Activated CD8-positive, alpha-beta memory T cell treated with anti-CD3 and anti-CD28 coated beads for 1 hour (primary cell): ENCODE measurements at places on chromosomes 12 and 14.

GRCh38 chr14:43765474-43765873 lies 741.6 kb downstream of the FSCB start:
- DNase-seq = no peak

DNA sequence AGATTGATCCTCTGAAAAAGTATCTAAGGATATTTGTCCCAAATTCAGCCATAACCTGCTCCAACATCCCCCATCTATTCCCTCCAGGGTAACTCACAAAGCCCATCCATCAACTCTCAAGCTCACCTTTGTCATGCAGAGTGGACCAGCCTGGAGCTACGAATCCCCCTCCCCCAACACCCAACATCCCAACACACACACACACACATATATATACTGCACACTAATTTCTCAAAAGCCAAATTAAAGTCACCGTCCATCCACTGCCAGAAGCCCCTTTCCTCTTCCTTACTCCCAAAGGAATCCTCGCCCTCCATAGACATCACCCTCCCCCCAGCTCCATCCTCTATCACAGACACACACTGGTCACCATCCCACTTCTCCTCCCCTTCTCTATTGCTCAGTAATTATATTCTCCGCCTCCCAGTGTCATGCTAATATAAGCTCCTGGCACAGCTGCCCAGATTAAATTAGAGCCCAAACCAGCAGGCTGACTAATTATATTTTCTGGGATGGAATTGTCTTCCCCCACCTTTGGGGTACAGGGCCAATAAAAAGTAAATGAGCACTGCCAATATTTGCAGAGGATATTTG lies 13.5 kb upstream of the TESPA1 start:
- DNase-seq = no peak

GRCh38 chr14:64215274-64215673 lies 78.9 kb downstream of the ESR2 start:
- no peak for DNase-seq

DNA sequence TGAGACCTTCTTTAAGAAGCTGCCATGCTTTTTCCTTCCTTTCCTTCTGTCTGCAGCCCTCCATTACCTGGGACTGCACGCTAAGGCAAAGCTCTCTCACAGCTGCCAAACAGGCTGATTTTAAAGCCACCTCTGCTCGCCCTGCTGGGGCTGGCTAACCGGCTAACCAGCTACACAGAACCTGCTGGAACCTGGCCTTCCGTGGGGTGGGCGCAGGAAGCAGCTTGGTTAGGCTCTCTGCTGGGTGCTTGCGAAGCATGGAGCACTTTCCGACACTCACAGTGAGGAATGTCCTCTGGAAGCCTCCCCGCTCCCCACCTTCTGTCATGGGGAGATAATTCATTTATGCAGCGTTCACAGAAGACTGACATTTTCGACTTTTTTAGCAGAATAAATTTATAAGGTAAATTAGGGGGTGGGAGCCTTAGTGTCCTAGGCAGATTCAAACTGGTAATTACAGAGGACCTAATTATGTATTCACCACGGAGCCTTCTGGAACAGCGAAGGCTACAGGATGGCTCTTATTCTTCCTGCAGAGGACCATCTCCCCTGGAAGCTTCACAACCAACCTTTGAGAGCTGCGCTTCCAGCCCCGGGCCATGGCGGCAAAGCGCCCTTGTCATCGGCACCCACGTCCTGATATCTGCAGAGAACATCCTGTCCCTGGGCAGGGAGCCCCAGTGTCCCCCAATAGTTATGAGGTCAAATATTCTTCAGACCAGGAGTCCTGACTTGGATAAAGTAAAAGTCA lies 12.4 kb upstream of the BCL11B start:
- no peak for DNase-seq

GRCh38 chr12:132715874-132716273 lies 5.2 kb downstream of the PGAM5 start:
- DNase-seq = no peak

DNA sequence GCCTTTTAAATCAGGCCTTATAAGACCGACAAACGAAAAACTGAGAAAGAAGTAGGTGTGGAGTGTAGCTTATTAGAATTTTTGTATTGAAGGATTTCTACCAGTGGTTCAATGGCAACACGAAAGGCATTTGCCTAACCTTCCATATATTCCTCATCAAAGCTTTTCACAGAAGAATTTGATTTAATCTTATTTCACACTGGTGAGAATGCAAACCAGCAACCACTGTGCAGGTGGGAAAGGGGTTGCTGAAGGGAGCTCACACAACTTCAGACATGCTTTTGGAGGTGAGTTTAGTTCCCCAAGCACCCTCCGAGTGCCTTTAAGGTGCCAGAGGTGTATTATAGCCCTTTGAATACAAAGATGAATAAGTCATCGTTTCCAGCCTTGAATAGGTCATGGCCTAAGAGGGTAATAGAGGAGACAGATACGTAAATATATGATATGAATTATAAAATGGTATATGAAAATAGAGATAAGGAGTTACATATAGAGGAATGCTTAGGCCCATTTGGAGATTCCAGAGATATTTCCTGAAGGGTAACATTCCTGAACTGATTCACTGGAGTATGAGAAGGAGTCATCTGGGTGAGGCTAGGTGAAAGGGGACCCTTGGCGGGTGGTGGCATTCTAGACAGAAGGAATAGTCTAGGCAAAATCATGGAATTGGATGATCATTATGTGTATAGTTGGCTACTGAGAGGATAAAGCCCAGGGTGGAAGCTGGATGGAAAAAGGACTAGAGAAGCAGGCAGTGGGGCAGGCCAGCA lies 6.4 kb downstream of the ERP27 start:
- no peak for DNase-seq

DNA sequence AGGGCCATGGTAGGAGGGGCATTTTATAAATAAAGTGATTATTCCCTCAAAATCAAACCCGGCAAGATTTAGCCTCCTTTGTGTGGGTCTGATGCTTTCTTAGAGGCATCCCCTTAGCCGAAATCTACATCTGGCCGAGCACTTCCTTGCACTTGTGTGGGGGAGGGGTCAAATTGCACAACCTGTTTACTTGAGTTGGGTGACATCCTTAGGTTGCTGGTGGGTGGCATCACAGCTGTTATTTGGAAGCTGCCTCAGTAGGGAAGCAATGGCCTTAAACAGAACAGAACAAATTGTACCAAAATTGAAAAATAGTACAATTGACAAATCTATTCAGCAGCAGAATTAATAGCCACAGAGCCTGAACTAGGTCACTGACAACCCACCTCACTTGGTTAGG lies 546.1 kb downstream of the SNAPC1 start:
- DNase-seq = no peak

- DNase-seq = no peak
Measured at GRCh38 chr14:53956427-53957201, at the start of gene BMP4. Gene BMP4, minus strand, starts transcription at chr14:53956825. Its CDS starts 4,603 bp downstream, at chr14:53952222.

GRCh38 chr12:119751961-119752360 lies 84.0 kb downstream of the PRKAB1 start:
- no peak for DNase-seq

DNA sequence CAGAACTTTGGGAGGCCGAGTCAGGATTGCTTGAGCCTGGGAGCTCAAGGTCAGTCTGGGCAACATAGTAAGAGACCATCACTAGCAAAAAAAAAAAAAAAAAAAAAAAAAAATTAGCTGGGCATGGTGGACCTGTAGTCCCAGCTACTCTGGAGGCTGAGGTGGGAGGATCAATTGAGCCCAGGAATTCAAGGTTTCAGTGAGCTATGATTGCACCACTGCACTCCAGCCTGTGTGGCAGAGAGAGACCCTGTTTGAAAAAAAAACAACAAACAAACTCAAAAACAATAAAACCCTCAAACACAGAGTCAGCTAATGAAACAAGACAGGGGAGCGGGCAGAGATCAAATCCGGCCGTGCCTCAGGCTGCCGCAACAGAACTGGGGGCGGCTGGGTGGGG lies 41.7 kb upstream of the DLK1 start:
- DNase-seq = no peak

- DNase-seq = no peak
Measured at GRCh38 chr12:89801284-89801683, 92.6 kb upstream of the ATP2B1 start.

DNA sequence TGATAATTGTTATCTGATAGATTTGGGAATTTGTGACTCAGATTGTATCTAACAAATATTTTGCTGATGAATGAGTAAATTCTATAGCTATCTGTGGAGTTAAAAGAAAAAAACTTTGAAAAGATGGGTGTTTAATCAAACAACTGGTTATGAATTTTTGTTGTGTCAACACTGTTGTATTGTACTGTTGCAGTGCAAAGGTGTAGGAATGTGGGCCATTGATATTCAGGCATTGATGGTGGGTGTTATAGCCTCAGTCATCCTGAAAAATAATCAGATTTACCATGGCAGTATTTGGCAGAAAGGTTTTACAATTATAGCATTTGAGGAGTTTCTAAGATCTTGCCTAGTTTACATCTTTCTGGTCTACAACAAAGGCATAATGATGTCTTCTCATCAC lies 15.4 kb downstream of the DRAM1 start:
- DNase-seq = no peak

DNA sequence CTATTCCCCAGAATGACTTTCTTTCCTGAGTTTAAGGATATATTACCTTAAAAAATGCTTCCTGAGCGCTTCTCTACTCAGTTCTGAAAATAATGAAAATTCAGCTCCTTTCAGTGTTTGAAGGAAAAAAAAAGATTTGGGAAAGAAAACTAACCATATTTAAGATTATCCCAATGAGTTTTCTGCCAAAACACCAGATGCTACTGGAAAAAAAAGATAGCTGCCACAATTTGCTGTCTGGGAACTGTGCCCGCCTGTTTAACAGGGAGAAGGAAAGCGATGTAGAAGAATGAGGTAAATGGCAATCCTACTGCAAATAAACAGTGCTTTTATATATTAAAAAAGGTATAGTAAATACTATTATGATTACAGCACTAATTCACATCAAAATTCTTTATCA lies 367.6 kb upstream of the PRICKLE1 start:
- DNase-seq = no peak

DNA sequence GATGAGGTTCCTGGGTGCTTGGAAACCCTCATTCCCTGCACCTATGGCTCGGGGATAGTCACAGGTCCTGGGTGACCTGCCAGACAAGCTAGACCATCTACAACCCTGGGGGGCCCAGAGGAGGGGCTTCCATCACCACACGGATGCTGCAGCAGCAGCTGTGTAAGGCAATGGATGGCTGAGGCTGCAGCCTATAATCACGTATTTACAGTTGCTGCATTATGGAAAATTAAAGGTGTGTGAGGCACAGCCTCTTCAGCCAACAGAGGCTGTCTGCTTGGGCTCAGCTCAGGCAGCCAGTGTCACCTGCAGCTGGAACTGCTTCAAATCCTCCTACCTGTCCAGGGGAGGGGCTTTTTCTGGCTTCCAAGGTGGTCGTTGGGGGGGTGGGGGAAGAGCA lies 268.1 kb downstream of the CACNA1C start:
- DNase-seq = no peak

GRCh38 chr12:122860040-122860853 lies 25.0 kb downstream of the HIP1R start:
- DNase-seq = peak; percentile 61

GRCh38 chr14:76644855-76645518 lies 116.3 kb upstream of the VASH1 start:
- DNase-seq = no peak

- no peak for DNase-seq
Measured at GRCh38 chr12:130591736-130592135, 124.4 kb downstream of the RIMBP2 start.

GRCh38 chr14:44657696-44658388 lies 150.8 kb upstream of the FSCB start:
- no peak for DNase-seq

GRCh38 chr12:179131-179884 lies 34.6 kb downstream of the SLC6A12 start:
- DNase-seq = no peak

DNA sequence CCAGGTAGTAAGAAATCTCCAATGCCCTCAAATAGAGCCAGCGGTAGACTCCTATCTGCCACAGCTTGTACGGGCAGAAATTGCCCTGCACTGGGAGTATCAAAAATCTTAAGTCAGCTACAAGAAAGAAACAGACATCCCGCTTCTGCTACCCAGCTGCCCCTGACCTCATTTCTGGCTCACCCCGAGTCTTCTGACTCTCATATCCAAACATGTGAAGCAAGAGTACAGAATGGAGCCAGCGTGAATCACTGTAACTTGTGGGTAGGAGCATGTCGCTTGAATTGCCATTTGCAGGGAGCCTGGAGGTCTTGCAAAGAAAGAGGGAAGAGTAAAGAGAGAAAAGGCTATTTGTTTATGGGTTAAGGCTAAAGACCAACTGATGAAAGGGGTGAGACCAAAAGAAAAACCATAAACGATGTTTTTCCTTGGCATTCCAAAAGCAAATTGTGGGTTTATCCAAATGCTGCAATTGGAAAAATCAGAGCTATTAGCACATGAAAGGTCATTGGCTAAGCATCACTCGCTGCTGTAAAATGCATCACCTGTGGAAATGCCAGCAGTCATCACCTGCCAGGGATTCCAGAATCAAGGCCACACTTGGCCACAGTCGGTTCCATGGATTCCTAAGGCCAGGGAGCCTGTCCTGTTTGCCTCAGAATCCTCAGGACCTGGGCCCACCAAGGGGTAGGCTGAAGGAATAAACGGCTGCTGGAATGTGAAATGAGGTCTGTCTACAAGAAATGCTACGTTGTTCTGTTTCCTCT lies 86.6 kb downstream of the FOXN3 start:
- no peak for DNase-seq

DNA sequence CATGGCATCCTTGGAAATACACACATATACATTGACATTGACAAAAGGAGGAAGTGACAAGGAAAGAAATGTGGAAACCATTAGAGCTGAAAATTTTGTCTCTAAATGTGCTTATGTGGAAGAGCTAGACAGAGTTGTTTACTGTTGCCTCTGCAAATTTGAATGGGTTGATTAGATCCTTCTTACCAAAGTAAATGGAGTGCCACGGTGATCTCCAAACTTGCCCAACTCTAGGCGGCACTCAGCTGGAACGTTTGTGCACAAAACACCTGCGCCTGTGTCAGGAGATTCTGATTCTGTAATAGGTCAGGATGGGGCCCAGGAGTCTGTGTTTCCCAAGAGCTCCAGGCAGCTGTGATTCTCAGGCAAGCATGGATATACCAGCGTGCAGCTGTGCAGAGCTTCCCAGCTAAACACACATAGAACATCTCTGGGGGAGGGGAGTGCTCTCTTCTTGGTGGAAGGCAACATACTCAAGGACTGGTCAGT lies 77.8 kb upstream of the BDKRB2 start:
- DNase-seq = no peak

- no peak for DNase-seq
Measured at GRCh38 chr12:89468017-89468416, 56.6 kb downstream of the GALNT4 start.

DNA sequence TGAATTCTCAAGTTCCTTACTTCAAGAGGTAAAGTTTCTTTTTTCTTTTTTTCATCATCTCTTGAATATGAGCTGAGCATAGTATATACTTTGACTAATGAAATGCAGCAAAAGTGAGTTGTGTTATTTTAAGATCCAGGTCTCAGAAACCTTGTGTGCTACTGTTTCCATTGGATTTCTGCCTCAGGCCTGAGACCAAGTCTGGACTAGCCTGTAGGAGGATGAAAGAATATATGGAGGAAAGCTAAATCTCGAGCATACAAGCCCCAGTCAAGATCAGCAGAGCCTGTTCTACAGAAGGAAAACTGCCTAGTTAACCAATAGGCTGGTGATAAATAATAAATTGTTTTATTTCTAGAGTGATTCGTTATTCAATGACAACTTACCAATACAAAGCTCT lies 652.5 kb downstream of the C12orf50 start:
- no peak for DNase-seq
